ENCODE measurements at places on chromosomes 5 and 9.

DNA sequence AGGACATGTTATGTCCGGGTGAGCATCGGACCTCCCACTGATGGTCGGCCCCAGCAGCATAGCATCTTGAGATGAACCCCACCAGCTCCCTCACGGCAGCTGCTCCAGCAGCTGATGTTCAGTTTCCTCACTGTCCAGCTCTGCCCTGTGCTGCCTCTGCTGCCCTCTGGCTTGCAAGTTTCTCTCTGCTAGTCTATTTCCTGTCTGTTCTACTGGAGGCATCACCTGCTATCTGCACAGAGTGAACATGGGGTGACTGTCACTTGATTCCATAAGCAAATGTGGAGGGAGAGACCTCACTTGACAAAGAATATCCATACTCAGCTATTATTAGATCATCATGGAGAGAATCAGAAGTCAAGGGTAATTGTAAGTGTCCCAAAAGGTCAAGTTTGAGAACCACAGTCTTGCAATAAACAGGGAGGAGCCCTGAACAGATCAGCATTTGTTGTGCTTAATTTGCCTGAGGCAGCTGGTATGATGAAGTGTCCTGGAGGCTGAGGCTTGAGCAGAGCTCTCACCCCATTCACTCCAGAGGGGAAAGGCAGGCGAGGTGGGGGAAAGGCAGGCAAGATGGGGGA, 702.8 kb downstream of the SEMA5A start:
- no peak for DNase-seq

- DNase-seq: no peak
These were observed 24.1 kb downstream of the DPYSL3 start for GRCh38 chr5:147485814-147486213.

DNA sequence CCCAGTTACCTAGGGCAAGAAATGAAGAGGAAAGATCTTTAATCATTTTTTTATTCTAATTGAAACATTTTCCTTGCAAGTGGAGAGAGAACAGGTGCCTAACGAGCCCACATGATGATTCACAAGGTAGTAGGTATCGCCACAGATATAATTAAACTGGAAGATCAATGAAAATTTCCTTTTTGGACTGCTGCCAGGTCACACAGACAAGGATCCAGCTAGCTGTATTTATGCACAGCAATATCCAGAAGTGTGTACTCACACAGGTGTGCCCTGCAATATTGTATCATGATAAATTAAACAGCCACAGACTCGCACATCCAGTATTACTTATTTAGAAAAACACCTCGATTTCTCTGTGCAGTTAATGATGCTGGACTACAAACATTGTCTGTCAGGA, 294.0 kb upstream of the SMARCA2 start:
- no peak for DNase-seq

DNA sequence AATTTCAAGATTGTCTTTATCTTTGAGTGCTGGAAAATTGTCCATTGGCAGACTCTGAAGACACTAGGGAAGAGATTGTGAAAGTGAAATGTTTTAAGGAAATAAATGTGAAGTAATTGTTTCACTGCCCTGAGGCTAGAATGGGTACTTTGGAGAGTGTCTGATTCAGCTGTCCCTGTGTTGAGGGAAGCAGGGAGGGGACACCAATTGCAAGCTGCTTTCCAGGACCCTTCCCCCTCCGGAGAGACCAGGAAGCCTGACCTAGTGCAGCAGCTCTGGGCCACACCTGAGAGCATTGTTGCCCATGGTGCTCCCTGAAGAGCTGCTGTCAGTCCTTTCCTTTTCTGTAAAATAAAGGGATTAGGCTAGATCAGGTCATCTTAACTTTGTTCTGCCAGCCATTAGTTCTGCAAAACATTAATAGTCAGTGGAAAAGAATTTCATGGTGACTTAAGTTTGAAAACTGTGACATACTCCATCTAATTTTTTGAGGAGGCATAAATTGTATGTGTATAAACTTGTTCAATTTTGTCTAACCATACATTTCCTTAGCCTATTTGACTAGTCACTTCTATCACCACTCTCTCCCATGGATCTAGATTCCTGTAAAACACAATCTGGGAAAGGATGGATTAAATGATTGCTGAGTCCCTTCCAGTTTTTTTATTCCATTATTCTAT, 18.8 kb downstream of the MAP1B start:
- DNase-seq: no peak

GRCh38 chr5:95778713-95779436, 43.7 kb downstream of the GLRX start:
- DNase-seq: no peak

All from activated naive CD4-positive, alpha-beta T cell (primary cell).